ENCODE measurements at places on chromosomes 5 and 9.

DNA sequence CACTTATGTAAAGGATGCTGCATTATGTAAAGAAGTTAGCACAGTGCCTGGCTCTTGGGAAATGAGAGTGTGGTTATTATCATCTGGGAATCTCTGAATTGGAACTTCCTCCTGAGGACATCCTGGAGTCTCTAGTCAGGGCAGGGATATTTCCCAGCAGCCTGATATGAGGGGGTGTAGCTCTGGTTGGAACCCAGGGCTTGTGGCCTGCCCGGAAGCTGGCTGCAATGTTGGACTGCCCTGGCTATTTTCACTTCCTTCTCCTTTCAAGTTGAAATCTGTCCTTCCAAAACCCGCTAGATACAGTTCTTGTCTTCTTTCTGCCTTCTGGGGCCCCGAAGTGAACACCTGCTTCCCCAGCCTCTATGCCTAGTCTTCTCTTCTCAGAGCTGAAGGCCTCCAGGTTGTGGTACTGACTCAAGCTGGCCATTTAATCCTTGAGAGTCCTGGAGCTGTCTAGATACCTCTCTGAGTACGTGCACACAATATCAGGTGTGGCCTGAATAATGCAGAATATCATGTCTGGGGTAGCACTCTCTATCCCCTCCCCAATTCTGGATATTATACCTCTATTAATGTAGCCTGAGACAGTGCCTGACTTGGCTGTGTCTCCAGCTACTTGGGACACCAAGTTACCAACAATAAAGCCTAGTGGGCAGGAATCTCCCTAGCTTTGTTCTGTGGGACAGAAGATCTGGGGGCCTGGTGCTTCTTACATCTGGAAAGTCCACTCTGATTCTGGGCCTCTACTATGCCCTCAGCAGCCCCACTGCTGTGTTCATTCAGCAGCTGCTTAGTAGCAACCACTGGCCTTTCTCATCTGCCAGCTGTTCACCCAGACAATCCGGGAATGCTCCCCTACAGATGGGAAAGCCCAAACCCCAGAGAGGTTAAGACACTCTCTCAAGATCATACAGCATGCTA, 45.0 kb downstream of the SLC6A7 start:
- DNase-seq, result no peak

DNA sequence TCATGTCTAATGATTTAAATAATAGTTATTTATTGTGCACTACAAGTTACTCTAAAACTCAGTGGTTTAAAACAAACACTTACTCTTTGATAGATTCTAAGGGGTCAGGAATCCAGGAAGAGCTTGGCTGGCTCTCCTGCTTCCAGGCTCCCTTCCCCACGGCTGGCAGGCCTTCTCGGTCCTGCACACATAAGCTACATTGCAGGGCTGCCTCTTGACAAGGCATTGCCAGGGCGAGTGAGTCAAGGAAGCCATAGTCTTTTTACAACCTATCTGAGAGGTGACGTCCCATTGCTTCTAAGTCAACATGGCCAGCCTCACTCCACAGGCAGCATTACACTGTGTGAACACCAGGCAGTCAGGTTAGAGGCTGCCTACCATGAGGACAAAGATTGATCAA, 119.8 kb downstream of the AUH start:
- DNase-seq, result no peak

DNA sequence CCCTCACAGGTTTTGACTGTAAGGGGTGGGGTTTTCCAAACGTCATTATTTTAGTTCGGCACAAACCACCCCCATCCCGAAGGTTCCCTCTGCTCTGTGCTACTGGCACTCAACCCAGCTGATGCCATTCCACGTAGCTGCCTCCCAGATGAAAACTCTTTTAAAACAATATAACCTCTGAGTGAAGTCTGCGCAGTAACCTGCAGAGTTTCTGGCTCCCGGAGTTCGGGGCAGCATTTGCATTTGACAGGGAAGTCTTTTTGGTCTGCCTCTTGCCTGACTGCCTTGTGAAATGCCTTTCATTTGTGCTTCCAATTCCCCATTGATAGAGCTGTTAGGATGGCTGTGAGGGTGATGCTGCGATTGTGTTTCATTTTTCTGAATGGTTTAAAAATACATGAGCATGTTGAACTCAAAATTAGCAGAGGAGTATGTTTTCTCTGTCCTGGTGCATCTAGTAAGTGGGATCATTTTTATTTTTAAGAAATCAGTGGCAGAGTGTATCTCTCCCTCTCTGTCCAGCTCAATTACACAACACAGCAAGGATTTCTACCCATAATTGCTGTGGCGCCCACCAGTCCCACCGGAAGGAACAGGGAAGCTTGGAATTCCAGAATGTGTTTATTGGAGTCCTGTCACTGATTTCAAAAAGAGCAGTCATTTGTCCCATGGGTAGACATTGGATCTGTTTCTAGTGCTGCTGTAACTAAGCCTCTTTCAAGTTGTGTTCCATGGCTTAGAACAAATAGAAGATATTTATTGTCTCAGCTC, 24.8 kb downstream of the ADCY2 start:
- no peak for DNase-seq

DNA sequence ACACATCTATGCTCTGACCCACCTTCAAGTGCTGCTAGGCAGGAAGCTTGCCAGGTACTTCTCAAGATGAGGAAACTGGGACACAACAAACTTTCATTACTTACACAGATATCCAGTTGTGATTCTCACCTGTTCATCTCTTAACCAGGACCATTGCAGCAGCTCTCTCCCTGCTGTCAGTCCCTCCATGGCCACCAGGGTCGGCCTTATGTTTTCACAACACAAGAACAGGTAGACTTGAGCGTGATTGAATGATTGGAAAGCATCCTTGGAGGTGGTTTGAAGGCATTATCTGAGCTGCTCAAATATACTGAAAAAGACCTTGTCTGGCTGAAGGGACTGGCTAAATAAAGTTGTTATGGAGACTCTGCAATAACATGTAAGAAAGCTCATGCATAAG, 94.4 kb downstream of the MTREX start:
- no peak for DNase-seq

GRCh38 chr9:37155601-37156000, 35.2 kb downstream of the ZCCHC7 start:
- no peak for DNase-seq

- DNase-seq, result peak; percentile 56
These were observed 1.5 kb downstream of the GAS1 start for GRCh38 chr9:86945728-86946200.

GRCh38 chr5:95738072-95738471, 6.9 kb downstream of the RHOBTB3 start:
- no peak for DNase-seq

DNA sequence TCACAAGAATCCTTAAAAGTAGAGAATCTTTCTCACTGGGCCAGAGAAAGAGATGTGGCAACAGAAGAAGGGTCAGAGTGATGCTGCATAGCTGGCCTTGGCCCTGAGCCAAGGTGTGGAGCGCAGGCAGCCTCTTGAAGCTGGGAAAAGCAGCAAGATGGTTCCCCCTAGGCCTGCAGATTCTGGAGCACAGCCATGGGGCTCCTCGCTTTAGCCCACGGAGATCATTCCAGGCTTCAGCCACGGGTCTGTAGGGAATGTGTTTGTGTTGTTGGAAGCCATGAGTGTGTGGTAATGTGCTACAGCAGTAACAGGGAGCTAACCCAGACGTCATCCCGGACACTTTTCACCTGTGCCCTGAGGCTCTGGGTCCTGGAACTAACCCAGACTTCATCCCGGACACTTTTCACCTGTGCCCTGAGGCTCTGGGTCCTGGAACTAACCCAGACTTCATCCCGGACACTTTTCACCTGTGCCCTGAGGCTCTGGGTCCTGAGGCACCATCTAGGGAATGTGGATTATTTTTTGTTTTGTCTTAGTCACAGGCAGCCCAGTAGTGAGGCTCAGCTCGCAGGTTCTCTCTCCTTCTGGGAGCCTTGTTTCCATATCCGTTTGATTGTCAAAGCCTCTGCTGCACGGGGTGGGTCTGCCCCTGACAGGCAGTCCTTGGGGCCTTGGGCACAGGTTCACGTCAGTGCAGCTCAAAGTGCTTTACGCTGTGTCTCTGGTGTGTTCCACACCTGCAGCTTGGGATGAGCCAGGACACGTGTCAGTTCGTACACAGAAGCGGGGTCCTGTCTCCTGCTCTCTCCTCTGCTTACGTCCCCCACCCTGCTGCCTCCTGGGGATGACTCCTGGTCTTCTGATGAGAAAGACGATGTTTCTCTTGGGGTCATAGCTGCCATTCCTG, 56.3 kb upstream of the EXOC3 start:
- peak; percentile 36 for DNase-seq

DNA sequence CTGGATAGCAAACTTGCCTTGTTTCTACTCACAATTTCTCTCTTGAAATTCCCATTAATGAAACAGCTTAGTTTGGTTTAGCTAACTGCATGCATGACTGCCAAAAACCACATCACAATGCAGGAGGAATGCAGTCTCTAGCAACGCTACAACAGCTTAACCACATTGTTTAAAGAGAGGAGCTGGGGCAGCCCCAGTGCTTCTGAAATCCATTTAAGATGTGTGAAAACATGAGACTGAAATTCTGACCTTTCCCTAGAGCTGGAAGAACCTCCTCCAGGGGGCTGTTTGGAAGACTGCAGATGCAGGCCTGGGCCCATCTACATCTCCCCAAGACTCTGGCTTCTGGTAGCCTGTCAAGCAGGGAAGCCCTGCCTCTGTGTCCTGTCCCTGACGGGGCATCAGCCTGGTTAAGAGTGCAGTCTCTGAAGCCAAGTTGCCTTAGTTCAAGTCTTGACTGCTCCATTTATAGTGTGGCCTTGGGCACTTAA, 157.1 kb downstream of the ZNF462 start:
- peak; percentile 96 for DNase-seq

DNA sequence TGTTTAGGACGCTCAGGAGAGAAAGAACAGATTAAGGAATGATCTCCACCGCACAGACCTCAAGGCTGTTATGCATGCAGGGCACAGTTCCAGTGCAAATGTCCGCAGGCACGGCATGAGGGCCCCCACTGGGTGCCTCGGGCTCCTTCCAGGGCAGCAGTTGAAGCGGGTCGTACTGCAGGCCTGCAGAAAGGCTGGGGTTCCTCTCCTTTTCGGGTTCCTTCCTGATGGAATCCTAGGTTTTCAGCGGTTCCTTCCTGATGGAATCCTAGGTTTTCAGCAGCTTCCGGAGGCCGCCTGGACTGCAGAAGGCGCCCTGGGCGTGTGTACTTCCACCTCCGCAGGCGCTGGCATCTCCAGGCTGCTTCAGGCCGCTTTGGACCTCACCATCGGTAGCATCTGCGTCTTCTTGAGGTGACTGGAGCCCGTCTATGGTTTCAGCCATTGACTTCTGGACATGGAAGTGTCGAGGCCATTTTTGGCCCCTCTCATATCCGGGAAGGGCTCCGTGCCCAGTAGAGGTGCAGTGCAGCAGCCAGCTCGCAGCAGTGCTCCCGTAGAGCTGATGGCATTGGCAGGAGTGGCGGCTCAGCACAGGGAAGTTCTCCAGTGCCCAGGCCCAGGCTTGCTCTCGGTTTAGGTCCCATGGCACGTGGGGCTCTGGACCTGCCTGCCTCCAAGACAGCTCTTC, 5.6 kb upstream of the MGAT4B start:
- no peak for DNase-seq

- peak; percentile 8 for DNase-seq
These were observed 55.2 kb upstream of the NEK6 start for GRCh38 chr9:124202447-124202971.

- DNase-seq, result peak; percentile 38
These were observed 249.7 kb upstream of the TMEM161B start for GRCh38 chr5:88518131-88519016.

DNA sequence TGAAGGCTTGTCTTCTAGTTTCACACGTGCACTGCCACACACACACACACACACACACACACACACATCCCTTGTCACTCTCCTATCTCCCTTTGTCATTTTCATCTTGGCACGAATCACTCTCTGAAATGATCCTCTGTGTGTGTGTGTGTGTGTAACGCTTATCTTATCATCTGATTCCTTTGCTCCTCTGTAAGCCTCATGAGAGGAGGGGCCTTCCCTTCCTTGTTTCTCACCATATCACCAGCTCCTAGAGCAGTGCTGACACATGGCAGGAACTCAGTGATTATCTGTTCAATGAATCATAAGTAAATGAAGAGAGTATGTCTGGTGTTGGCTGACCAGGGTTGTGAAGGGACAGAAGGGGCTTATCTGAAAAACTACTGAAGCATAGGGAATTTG, 53.3 kb downstream of the PDE4D start:
- peak; percentile 59 for DNase-seq

- DNase-seq, result no peak
These were observed 45.0 kb upstream of the ACO1 start for GRCh38 chr9:32339424-32339823.

- peak; percentile 89 for DNase-seq
These were observed 610.9 kb downstream of the RAB3C start for GRCh38 chr5:59193616-59194319.

DNA sequence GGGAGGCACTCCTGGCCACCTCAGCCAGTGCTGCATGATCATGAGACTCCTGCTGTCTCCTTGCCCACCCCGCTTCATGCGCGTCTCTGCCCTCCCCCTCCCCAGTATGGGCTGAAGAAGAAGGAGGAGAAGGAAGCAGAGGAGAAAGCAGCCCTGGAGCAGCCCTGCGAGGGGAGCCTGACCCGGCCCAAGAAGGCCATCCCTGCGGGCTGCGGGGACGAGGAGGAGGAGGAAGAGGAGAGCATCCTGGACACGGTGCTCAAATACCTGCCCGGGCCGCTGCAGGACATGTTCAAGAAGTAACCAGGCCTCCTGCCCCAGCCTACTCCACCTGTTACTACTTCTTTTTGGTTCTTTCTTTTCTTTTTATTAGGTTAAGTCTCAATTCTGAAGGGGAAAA, 8.4 kb downstream of the CPLX2 start:
- DNase-seq, result no peak

GRCh38 chr9:129850821-129851550, 15.7 kb downstream of the USP20 start:
- no peak for DNase-seq

DNA sequence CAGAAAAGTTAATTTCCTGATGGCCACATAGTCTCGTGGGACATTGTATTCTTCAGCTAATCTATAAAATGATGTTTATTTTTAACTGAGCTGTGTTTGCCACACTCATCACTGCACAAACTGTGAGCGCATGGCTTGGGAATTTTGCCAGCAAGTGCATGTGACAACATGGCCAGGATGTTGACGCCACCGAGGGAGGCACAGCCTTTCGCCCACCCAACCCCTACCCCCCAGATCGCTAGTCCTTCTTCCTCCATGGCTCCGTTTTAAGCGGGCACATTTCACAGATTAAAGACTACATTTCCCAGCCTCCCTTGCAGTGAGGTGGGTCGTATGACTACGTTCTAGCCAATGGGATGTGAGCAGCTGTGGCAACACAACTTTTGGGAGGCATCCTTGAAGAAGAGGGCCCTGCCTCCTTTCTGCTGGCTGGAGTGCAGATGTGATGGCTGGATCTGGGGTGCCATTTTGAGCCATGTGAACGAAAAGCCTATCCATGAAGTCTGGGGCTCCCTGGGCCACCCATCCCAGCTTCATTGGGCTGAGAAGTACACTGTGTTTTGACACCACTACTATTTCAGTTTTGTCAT, 7.9 kb downstream of the NRARP start:
- no peak for DNase-seq

GRCh38 chr9:3746296-3747275, 220.8 kb upstream of the RFX3 start:
- DNase-seq, result peak; percentile 91
